ENCODE measurements at places on chromosomes 16 and 17.
A peak's percentile ranks its signal among the peaks of the same experiment; 100 is the strongest.

DNA sequence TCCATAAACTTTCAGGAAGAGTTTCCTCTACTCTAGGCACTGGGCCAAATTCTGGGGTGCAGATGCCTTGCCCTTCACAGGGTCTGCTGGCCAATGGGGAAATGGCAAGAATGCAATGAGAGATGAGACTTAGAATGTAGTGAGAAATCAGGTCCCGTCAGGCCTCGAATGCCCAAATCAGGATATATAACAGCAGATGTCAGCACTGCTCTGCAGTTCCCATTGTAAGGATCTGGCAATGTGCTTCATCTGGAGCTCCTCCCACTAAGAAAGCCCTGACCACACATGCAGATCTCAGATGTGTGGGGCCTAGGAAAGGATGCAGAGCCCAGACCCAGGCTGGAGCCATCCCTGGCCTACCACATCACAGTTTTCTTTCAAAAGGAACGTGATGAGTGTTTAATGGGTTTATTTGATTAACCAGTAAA, 13.9 kb upstream of the LPCAT2 start:
- DNase-seq, result peak; percentile 97

DNA sequence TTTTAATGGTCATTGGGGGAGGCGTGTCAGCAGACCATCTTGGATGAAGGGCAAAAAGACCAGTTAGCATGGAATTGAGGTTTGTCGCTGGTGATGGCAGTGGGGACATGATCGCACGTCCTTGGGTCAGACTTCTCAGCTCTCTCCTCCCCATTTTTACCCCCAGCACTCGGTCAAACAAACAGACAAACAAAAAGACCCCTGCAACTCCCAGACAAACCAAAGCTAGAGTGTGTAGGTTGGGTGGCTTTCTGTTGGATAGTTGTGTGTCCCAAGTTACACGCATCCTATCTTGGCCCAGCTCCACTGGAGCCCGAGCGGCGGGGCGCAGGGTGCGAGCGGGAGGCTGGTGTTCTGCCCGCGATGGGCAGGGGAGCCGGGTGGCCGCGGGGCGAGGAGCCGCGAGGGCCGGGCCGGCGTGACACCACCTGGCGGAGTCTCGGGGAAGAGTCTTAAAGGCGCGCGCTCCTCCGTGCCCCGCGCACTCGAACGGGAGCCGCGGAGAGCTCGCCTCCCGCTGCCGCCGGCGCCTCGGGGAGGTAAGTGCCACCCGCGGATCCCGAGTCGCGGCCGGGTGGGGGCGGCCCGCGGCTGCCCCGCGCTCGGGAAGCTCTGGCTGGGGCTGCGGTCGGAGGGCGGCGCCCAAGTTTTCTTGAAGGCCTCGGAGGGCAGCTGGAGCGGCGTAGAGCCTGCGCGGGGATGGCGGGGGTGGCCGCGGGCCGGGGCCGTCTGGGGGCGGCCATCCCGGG, 18.5 kb upstream of the NTN1 start:
- no peak for DNase-seq

- DNase-seq, result no peak
Observed at GRCh38 chr17:66963909-66964771, at the start of gene CACNG4. Gene CACNG4 (plus strand): TSS chr17:66964707. CDS start chr17:66964912, 205 bp downstream.

DNA sequence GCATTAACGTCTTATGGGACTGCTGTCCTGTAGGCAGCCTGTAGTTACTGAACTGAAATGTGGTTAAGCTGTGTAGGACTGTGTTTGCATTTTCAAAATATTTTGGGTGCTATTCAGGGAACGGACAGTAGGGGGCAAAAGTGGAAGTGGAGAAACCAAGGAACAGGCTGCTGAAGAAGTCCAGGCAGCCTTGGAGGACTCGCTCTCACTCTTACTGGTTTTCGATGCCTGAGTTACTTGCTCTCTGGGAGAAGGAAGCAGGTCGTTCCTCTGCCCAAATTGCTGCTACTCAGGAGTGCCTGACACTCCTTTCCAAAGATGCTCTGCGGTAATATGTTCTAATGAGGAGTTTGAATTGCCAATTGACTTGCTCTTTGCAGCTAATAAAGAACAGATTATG, 64.5 kb upstream of the RBFOX1 start:
- DNase-seq, result no peak

- DNase-seq, result peak; percentile 66
Observed at GRCh38 chr17:4945176-4945943, 3.0 kb downstream of the PFN1 start.

- peak; percentile 60 for DNase-seq
Observed at GRCh38 chr17:67441052-67441895, 64.2 kb downstream of the PITPNC1 start.

GRCh38 chr17:48492401-48493298, 38.2 kb downstream of the HOXB1 start:
- no peak for DNase-seq

- DNase-seq, result no peak
Observed at GRCh38 chr16:56970934-56971767, 9.4 kb downstream of the CETP start.

GRCh38 chr16:56480776-56481467, 29.6 kb downstream of the OGFOD1 start:
- DNase-seq, result peak; percentile 3

- DNase-seq, result no peak
Observed at GRCh38 chr17:58204796-58205195, 12.3 kb downstream of the EPX start.

GRCh38 chr16:31861455-31861854, 12.2 kb upstream of the ZNF267 start:
- DNase-seq, result no peak

GRCh38 chr17:19590912-19591551, 57.4 kb downstream of the SLC47A1 start:
- no peak for DNase-seq

DNA sequence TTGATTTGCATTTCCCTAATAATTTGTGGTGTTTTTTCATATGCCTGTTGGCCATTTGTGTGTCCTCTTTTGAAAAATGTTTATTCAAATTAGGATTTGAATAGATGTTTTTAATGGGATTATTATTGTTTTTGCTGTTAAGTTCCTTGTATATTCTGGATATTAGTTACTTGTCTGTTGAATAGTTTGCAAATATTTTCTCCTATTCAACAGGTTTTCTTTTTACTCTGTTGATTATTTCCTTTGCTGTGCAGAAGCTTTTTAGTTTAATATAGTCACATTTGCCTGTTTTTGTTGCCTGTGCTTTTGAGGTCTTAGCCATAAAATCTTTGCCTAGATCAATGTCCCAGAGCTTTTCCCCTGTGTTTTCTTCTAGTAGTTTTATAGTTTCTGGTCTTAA, 9.6 kb downstream of the GDE1 start:
- DNase-seq, result no peak

DNA sequence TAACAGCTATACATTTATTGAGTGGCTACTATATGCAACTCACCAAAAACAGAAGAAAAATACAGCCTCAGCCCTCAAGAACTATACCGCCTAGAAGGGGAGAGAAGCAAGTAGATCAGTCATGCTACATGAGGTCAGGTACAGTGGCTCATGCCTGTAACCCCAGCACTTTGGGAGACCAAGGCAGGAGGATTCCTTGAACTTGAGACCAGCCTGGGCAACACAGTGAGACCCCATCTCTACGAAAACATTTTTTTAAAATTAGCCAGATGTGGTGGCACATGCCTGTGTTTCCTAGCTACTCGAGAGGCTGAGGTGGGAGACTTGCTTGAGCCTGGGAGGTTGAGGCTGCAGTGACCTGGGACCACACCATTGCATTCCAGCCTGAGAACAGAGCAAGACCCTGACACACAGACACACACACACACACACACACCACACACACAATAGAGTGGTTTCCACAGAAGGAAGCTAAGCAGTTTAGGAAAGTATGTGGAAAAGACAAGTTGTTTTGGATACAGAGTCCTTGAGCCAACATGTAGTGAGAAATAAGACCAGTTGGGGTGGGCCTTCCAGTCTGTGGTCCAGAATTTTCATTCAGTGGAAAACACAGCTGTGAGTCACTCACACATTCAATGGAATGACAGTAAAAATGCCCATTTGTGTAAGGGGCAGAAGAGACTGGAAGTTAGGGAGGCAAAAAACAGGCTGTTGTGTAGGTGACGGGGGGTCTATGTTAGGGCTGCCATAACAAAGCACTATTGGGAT, 10.7 kb upstream of the SNTB2 start:
- no peak for DNase-seq

GRCh38 chr17:2456475-2456874, 55.2 kb downstream of the METTL16 start:
- DNase-seq, result no peak

DNA sequence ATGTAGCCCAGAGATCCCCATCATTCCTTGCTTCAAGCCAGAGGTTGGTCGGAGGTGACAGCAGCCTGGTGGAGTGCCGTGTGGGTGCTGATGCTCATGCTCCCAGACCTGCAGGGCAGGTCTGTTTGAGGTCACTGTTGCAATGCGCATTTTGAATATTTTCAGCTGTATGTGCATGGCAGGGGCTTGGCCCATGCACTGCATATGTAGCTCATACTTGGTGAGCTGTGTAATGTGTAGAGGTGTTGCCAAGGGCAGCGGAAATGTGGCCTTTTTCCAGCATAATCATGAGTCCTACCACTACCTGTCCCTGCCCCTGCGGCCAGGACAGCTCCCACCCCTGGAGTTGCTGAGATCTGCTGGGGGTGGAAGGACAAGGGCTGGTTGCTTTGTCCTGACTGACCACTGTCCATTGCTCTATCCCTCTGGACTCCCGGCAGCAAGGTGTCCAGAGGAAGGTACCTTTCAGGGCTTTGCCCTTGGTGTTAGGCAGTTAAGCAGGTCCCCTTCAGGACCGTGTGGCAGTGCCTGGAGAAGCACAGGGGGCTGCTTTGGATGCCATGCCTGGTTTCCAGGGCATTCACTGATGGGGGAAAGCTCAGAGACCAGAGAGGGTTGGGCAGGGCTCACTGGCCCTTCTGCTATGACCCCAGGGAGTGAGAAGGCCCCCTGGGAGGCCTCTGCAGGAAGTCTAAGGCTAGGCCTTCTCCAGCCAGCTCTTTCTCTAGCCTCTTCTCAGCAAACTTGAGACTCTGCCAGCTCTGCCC, 215.2 kb downstream of the NTN1 start:
- no peak for DNase-seq

GRCh38 chr17:65677932-65678331, 116.5 kb upstream of the AXIN2 start:
- no peak for DNase-seq

DNA sequence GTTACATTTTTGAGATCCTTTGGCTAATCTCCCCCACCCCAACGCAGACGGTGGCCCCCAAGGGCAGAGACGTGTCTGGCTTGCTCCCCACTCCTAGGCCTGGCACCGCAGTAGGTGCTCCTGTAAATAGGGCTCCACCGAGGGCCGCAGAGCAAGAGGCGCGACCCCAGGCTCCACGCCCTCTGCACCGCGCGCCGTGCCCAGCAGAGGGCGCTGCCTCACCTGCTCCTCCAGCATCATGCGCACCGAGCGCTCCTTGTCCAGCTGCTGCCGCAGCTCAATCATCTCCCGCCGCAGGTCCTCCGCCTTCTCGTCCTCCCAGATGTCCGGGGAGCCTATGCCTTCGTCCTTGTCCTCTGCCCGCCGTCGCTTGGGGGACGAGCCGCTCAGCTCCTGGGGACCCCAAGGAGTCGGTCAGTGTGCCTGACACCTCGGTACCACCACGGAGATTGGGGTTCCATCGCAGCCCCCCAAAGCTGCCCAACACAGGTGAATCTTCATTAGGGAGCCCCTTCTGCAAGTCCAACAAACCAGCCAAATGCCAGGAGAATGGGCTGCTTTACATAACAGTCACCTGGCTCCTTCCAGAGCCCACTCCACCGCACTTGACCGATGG, 11.2 kb downstream of the TFAP4 start:
- DNase-seq, result no peak

GRCh38 chr16:83509316-83509715, 298.5 kb upstream of the HSBP1 start:
- DNase-seq, result no peak

DNA sequence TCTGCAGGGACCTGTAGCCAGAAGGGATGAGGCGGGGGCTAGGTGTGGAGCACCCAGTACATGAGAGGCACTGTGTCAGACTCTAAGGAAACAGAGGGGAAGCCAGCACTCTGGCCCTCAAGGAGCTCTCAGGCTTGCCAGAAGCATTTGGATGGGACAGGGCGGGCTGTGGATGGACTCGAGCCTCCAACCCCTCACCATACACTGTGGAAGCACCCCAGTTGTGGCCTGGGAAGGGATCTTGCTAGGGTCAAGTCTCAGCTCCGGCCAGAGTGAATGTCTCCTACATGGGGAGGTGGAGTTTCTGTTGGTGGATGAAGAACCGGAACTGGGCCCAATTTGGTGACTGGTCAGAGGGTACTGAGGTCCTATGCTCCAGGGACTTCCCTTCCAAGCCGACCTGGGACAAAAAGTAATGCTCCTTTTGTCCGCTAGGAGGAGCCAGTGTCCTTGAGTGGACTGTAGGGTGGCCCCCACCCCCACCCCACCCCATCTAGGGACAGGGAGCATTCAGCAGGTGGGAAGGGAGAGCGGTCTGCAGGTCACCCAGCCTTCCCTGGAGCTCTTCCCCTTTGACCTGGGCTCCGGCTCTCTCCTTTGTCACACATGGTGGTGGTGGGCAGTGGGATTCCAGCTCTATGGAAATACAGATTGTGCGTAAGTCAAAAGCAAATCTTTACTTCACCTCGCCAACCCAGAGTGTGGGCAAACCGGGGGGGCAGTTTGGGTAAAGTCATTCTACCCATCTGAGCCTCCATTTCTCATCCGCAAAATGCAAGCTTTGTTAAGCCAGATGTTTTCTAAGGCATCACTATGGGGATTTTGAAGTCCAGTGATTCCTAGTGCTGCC, 20.4 kb upstream of the PHB1 start:
- no peak for DNase-seq

DNA sequence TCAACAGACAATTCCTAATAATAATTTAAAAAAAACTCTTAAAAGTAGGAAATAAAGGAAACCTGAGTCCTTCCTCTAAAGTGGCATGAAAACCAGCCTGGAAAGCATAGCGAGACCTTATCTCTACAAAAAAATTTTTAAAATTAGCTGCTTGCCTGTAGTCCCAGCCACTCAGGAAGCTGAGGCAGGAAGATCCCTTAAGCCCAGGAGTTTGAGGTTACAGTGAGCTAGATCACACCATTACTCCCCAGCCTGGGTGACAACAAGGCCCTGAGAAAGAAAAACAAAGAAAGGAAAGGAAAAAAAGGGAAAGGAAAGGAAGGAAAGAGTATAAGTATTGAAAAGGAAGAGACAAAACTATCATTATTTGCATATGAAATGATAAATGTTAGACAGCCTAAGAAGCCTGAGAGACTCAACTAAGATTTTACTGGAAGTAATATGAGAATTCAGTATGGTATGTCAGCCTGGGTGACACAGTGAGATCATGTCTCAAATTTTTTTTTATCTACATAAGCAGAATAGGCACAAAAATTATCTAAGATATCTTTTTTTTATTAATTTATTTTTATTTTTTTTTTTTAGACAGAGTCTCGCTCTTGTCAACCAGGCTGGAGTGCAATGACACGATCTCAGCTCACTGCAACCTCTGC, 113.0 kb downstream of the GOSR1 start:
- no peak for DNase-seq

DNA sequence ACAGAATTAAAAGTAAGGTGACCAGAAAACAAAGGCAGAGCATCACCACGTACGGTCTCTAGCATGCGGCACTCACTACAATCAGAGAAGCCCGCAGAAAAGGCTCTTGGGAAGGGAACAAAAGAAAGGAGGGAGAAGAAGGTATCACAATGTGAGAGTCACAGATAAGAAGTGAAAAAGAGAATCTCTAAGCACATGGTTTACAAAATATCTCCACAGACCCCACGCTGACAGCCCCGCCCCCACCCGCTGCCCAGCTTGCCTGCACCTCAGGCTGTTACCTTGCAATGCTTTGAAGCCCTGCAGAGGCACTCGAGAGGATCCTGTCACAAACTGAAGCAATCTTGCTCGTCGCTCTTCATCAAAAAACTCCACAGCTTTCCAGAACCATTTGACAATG, 40.5 kb downstream of the CEP95 start:
- DNase-seq, result no peak

Measured in skeletal muscle cell (primary cell).